Activated CD8-positive, alpha-beta memory T cell treated with anti-CD3 and anti-CD28 coated beads for 1 hour (primary cell): ENCODE measurements at places on chromosomes 6 and 20.

DNA sequence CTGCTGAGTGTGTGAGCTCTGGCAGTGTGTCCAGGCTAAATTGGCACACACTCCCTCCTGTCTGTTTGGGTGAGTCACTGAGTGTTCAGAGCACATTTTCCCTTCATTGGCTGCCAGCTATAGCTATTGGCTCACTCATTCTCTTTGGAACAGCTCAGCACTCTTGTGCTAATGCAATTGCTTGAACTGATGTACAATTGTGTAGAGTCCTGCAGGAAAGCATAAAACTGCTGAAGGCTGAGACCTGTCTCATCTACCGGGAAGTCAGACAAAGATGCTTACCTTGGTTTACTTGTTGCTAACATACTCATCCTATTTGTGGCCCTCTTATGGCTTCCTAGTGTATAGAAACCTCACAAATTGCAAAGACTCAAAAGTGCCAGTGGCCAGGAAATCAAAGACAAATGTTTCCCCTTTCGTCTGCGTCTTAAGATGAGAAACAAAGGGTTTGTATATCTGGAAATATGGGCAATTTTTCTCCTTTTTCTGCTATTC, 351.0 kb downstream of the BCKDHB start:
- DNase-seq, result no peak

DNA sequence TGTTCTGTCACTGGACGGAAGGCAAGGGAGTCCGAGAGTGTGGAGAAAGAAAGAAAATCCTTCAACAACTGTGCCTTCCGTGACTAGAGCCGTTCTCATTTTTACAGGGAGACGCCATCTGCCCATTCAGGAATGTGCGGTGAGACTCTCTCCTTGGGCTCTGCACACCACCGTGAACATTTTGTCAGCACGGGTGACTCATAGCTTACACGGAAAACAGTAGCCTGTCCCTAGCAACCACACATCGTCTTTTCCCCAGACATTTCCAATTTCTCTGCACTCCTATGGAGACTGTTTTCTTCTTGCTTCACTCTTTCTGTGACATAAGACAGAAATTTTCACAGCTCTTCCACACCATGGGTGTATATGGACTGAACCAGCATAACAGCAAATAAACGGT, 55.1 kb downstream of the TBXT start:
- DNase-seq, result no peak

GRCh38 chr6:82686719-82687118, 323.1 kb downstream of the TPBG start:
- no peak for DNase-seq

DNA sequence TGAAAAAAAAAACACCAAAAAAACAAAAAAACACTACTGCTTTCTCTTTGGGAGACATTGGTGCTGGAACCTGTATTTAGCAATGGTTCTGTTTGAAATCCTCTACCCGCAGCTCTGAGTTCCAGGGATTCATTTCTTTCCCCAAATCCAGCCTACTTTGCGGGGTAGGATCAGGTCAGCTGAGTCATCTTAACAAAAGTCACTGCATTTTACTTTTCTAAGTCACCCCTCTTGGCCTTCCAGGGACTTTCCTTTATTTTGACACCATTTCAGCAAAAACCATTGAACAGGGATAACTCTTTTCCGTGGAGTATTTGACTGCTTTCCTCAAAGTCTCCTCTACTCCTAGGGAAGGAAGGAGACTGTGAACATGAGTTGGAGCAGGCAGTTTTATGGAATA, 837.6 kb downstream of the MAFB start:
- DNase-seq, result no peak

GRCh38 chr6:158027590-158028285, 46.1 kb downstream of the SYNJ2 start:
- DNase-seq, result no peak

DNA sequence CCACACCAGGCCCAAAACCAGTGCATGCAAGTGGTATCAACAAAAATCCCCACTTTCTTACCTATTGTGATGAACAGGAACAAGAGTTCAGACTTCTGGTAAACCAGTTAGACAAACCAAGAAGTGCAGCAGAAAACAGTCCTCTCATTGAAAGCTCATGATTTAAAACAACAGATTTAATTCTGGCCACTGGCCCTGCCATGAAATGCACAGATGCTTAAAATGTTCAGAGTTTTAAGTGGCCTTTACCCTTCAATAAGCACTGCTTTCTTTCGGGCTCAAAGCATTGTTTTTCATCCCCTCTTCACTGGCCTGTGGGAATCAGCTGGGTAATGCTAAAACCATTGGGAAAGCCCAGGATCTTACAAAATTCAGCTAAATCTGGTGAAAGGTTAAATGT, 102.4 kb upstream of the ISM1 start:
- DNase-seq, result no peak

DNA sequence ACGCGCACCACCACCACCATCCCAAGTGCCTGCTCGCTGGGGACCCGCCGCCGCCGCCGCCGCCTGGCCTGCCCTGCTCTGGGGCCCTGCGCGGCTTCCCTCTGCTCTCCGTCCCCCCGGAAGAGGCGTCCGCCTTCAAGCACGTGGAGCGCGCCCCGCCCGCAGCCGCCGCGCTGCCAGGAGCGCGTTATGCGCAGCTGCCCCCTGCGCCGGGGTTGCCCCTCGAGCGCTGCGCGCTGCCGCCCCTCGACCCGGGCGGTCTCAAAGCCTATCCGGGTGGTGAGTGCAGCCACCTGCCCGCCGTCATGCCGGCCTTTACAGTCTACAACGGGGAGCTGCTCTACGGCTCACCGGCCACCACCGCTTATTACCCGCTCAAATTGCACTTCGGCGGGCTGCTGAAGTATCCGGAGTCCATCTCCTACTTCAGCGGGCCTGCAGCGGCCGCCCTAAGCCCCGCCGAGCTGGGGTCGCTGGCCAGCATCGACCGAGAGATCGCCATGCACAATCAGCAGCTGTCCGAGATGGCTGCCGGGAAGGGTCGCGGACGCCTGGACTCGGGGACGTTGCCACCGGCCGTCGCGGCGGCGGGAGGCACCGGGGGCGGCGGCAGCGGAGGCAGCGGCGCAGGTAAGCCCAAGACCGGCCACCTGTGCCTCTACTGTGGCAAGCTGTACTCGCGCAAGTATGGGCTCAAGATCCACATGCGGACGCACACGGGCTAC, 7.2 kb downstream of the PRDM13 start:
- DNase-seq, result no peak

GRCh38 chr6:143441680-143442545, 8.6 kb downstream of the ADAT2 start:
- DNase-seq, result no peak
